ENCODE measurements at places on chromosomes 6 and 20.

DNA sequence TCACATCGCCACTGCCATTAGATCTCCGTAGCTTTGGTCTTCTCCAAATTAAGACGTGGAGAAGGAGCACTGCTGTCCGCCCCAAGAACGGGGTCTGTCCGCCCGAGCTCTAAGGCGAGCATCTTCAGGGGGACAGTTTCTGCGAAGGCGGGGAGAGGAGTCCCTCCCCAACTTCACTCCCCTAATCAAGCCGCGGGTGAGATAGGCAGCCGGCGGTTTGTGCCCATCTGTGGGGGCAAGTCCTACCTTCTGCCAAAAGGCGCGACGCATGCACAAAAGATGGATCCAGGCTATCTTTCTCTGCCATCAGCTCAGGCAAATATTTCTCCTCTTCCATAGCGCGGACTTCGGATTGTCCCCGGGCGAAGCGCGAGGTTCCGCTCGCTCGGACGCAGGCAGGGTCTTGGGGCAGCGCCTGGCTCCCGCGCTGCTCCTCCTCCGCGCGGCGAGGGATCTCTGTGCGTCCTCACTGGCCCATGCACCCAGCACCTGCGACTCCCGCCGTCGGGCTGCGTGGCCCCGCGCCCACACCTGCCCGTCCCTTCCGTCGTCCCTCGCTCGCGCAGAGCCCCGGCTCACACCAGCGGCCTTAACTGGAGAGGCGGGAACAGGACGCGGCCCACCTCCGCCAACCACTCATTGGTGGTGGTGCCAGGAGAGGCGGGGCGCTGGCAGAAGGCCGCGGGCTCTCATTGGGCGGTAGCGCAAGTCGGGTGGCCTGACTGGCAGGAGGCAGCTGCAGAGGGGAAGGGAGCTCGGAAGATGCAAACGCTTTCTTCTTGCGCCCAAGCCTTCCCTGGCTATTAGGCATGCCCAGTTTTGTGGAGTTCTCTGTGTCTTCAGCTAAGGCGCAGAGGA lies at the start of gene KHDRBS2:
KHDRBS2 (minus strand) TSS at position 614 of the 858 bp plus-strand sequence.
- no peak for DNase-seq

DNA sequence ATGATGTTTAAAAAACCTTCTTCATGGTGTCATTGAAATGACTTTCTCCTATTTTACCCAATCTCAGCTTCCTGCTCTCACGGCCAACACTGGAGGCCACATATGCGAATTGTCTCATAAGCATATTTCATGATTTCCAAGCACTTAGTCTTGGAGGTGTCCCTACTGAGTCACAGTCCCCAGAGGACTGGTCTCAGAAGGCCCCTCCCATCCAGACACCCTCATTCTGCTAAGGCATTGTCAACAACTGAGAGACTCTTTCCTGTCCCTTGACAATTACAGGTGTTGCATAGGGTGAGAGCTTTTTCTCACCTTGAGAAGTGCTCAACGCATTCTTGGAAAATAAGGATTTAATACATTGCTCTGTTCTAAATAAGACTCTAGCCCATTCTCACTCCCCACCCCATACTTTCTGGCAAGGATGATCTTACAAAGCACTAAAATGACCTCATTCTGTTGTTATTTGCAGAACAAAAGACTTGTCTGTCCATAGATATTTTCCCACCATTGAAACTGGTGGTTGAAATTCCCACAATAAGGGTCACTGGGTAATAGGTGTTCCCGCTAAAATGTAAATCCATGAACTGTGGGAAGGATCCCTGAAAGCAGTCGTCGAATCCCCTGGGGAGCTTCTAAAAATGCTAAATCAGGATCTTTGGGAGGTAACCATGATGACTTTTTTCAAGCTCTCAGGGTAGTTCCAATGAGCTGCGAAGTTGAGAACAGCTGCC lies 32.3 kb upstream of the SLC22A23 start:
- no peak for DNase-seq

GRCh38 chr6:93721386-93722048 lies 302.2 kb upstream of the EPHA7 start:
- DNase-seq, result no peak

- DNase-seq, result no peak
Observed at GRCh38 chr6:130111031-130111430, 92.7 kb downstream of the L3MBTL3 start.

- DNase-seq, result no peak
Observed at GRCh38 chr6:149364557-149364956, 35.5 kb upstream of the SUMO4 start.

DNA sequence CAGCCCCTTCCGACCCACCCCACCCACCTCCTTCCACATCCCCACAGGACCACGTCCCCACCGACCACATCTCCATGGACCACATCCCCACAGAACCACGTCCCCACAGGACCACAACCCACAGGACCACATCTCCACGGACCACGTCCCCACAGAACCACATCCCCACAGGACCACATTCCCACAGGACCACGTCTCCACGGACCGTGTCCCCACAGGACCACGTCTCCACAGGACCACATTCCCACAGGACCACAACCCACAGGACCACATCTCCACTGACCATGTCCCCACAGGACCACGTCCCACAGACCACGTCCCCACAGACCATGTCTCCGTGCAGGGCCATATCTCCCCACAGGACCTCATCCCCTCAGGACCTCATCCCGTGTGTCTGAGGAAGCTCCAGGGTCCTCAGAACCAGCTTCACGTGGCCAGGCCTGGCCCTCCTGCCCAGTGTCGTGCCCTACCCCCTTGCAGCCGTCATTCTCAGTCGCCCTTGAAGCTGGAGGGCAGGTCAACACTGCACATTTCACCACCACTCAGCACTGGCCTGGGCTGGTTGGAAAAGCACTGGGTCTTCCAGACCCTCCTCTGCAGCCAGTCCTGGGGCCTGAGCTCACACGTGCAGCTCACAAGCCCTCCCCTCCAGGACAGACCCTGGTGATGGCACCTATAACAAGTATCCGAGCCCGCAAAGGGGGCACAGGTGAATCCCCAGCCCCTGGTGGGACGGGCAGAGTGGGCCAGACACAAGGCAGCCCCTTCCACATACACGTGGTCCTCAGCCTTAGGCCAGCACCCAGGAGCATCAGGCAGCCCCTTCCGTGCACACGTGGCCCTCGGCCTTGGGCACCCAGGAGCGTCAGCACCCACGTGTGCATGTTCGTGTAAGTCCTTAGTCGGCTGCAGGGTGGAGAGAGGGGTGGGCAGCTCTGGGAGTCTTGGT lies 3.9 kb downstream of the CHRNA4 start:
- DNase-seq, result no peak

DNA sequence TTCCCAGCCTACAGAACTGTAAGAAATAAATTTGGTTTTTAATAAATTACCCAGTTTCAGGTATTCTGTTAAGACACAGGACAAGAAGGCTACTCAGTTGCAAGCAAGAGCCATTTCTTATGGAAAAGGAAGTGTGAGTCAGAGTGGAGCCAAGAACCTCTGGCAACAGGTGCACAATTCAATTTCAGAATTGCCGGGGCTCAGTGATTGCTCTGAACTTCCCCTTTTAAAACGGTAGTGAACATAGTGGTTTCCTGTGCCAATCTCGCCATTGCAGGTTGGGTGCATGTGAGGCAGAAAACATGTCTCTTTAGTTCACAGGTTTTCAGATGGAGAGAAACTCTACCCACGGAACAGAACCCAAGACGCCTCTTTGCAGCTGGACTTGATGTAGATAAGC lies 16.4 kb downstream of the PIGT start:
- no peak for DNase-seq

- no peak for DNase-seq
Observed at GRCh38 chr20:53020376-53020775, 48.2 kb downstream of the TSHZ2 start.

GRCh38 chr20:22941550-22941949 lies 93.6 kb upstream of the SSTR4 start:
- no peak for DNase-seq

- DNase-seq, result no peak
Observed at GRCh38 chr6:54003316-54003715, 107.9 kb upstream of the MLIP start.

- no peak for DNase-seq
Observed at GRCh38 chr6:100620085-100620840, 155.5 kb upstream of the SIM1 start.

GRCh38 chr20:5834436-5835005 lies 84.3 kb downstream of the SHLD1 start:
- DNase-seq, result no peak

DNA sequence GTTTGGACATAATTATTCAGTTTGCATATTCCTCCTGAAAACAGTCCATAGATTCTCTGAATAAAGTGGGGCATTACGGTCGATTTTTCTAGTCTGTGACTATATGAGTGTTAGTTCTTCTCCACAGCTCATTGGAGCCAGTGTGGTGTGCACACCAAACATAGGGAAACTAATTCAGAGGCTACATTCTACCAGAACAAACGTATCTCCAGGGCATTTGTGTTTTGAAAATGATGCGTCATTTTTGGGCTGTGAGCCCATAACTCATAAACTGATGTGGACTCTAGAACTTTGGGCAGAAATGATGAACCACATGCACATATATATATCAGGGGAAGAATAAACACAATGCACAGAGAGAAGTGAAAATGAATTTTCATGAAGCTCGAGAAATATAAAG lies 41.8 kb downstream of the C6orf58 start:
- DNase-seq, result no peak

- DNase-seq, result peak; percentile 26
Observed at GRCh38 chr6:32154514-32155161, 697 bp downstream of the PPT2 start.

DNA sequence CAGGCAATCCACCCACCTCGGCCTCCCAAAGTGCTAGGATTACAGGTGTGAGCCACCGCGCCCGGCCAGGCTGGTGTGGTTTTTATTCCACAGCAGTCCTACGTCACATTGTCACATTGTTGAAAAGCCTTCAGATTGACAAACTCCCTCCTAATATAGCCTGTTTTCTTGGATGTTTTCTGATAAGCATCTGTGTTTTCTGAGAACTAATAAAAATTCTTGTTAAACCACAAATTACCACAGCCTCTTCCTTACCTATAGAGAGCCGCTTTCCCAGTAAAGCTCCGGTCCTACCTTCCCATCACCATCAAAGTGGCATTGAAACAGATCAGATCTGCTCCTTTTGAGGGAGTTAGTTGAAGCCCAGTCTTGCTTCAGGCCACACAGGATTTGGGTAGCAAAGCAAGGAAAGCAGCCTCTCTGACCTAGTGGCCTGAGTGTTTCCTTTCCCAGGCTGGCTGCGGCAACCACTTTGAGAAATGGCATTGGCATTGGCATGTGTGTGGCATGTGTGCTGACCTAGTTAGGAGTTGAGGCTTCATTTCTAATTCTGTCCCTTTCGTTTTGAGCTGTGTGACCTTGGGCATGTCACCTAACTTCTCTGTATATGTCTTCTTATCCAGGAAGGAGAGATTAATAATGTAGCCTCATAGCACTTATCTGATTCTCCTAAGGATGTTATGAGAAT lies 1.7 kb upstream of the PKIG start:
- DNase-seq, result no peak

DNA sequence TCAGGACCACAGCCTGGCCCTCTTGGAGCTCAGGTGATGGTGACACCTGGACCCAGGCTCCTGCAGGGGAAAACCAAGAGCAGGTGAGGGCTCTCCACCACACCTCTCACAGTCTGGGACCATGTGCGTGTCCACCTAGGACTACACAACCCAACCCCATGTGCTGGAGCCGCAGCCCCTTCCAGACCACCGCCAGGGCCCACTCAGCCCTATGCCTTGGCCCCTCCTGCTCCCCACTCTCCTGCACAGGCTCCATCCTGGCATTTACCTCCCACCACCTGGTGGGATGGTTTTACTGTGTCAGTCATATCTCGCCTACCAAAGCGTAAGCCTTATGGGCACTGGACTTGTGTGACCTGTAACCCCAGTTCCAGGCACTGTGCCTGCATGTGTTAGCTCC lies 13.1 kb upstream of the ADAM33 start:
- no peak for DNase-seq

DNA sequence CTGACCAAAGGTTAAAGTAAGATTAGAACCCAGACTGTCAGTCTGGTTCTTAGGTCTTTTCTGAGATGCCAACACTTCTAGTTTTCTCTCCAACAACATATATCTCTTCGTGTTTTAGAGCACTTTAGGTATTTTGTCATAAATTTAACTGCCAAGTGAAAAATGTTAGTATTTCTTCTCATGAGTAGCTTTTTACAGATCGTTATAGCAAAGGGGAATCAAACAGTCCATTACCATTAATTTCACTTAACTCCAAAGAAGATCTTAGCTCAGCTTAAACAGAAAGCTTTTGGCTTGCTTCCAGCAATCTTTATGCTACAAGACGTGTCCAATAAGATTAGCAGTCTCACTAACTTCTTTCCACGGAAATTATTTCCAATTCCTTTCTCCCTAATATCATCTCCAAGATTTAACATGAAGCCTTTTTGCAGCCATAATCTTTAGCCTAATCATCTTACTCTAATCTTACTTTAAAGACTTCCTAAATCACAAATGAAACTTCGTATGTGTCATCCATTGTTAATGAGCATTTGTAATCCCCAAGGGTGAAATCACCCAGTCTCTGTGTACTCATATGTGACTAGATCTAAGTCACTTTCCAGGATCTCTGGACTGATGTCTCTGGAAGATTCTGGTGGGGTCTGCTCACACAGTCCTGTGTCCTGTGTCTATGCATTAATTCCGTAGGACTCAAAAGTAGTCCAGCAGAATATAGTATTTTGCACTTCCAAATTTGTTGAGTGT lies 38.7 kb downstream of the MOXD1 start:
- no peak for DNase-seq

- no peak for DNase-seq
Observed at GRCh38 chr20:58360936-58361335, 28.1 kb upstream of the VAPB start.

DNA sequence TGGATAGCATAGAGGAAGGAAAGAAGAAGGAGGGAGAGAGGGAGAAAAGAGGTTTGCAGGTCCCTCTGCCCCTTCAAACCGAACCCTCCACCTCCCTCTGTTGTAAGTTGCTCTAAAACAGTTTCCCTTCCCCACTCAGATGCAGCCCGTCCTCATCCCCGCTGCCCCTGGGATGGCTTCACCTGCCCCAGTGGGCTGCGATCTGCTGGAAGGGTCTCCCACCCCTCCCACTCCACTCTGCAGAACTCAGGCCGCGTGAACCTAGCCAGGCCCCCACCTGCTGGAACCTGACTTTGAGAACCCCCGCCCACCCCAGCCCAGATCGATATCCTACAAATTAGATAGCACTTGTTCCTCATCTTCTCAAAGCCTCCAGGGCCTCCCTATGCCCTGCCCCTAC lies 190.8 kb downstream of the DLL1 start:
- DNase-seq, result no peak

- no peak for DNase-seq
Observed at GRCh38 chr6:109440331-109441068, at the start of the genes PPIL6 and SMPD2. Gene PPIL6, minus strand, starts transcription at chr6:109440628. Its CDS starts 38 bp downstream, at chr6:109440590. Gene SMPD2, plus strand, starts transcription at chr6:109440724. Its CDS starts 398 bp downstream, at chr6:109441122.

DNA sequence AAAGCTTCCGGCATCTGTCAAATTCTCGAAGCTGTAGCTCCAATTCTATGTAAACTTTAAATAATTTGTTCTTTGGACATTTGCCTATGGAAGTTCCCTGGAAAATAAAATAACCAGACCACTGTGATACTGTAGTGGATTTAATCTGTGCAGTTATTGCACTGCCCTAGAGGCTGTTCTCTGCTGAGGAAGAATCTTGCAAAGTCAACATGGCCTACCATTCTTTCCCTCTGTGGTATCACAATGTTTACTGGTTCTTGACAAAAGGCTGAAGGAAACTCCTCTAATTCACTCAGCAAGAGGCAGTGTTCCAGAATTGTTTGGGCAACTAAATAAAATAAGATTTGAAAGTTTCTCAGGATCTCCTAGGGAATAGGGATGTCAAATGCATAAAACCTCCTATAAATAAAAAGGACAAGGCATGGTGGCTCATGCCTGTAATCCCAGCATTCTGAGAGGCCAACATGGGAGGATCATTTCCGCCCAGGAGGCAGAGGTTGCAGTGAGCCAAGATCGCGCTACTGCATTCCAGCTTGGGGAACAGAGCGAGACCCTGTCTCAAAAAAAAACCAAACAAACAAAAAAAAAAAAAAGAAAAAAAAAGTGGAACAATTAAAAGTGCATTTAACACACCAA lies 12.4 kb downstream of the CRNKL1 start:
- DNase-seq, result no peak

Data from stimulated activated CD4-positive, alpha-beta T cell treated with anti-CD3 and anti-CD28 coated beads, TNF-alpha, amount 100 ng/mL, for 48 hours (primary cell).